ENCODE measurements at places on chromosomes 16 and 17.

GRCh38 chr16:49280105-49280741 lies 1.4 kb downstream of the CBLN1 start:
- no peaks in the 10 kb centered on the region for H3K36me3 ChIP-seq
- no peak for DNase-seq
- H3K27me3 ChIP-seq, result peaks cover 90% of the 10 kb centered on the region

- H3K4me3 ChIP-seq, result no peak overlapping the region
- H3K27ac ChIP-seq, result no peak overlapping the region
- no peaks in the 10 kb centered on the region for H3K36me3 ChIP-seq
- no peaks in the 10 kb centered on the region for H3K4me1 ChIP-seq
- DNase-seq, result no peak
Measured at GRCh38 chr16:49332589-49333258, 40.9 kb upstream of the C16orf78 start.

DNA sequence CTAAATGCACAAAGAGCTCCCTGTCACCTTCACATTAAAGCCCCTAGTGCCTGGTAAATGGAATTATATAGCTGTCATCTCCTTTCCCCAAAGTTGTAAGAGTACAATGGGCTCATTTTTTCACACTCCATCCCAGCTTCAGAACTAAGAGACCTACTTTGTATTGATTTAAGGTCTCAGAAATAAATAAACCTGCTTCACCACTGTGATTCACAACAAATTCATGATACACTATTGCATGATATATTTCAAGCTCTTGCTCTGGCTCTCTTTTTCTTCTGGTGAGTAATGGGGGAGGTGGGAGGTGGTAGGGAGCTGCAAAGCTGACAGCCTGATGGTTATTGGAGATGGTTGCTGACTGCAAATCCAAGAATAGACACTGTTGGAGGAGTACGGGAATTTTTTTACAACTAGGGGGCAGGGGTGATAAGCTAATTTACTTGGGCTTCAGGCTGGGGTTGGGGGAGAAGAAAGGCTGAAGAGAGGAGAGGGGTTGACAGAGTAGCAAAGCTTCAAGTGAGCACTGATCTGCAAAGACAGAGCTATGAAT lies 189.9 kb downstream of the AATF start:
- no peaks in the 10 kb centered on the region for H3K4me1 ChIP-seq
- H3K4me3 ChIP-seq, result no peak overlapping the region
- no peak for DNase-seq
- no peaks in the 10 kb centered on the region for H3K36me3 ChIP-seq
- no peaks in the 10 kb centered on the region for H3K27me3 ChIP-seq
- no peak overlapping the region for H3K27ac ChIP-seq

DNA sequence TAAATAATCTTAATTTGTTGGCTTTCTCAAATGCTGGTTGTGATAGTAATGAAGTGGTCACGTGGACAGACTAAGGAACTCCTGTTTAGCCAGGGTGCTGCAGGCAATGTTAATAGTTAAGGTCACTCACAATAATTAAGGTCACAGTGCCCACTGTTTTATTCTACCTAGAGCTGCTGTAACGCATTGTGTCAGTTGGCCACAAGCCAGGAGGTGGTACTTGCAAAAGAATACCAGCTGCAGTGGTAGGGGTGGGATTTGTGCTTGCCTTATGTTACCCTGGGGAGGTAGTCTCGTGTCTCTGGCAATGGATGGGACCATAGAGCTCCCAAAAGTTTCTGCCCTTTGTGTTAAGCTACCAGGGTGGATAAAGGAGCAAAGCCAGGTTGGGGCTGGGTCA lies 969.1 kb upstream of the CDH8 start:
- H3K27ac ChIP-seq, result no peak overlapping the region
- DNase-seq, result no peak
- no peaks in the 10 kb centered on the region for H3K4me1 ChIP-seq

DNA sequence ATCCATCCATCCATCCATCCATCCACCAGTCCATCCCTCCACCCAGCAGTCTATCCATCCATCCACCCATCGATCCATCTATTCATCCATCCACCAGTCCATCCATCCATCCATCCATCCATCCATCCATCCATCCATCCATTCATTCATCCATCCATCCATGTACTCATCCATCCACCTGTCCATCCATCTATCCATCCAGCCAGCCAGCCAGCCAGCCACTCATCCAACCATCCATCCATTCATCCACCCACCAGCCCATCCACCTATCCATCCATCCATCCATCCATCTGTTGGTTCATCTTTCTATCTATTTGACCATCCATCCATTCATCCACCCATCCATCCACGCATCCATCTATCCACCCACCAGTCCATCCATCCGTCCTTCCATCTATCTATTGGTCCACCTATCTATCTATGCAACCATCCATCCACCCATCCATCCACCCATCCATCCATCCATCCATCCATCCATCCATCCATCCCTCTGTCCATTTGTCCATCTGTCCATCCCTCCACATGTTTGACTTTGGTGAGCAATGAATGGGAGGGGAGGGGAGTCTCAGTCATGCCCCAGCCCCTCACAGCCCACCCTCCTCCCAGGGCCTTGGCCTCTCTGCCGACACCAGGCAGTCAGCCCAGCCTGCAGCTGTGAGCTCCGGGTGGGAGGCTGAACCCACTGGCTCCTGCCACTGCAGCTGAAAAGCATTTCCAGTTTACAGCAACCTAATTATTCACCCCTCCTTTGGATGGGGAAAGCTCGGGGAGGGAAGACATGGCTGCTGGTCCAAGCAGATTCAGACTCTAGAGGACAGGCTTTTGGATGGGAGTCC lies 38.1 kb upstream of the SSTR5 start:
- H3K4me1 ChIP-seq, result no peaks in the 10 kb centered on the region
- no peak overlapping the region for H3K4me3 ChIP-seq

- no peak for DNase-seq
- H3K4me3 ChIP-seq, result no peak overlapping the region
- H3K4me1 ChIP-seq, result no peaks in the 10 kb centered on the region
- no peak overlapping the region for H3K27ac ChIP-seq
Measured at GRCh38 chr16:73921295-73921694, 375.3 kb upstream of the PSMD7 start.

DNA sequence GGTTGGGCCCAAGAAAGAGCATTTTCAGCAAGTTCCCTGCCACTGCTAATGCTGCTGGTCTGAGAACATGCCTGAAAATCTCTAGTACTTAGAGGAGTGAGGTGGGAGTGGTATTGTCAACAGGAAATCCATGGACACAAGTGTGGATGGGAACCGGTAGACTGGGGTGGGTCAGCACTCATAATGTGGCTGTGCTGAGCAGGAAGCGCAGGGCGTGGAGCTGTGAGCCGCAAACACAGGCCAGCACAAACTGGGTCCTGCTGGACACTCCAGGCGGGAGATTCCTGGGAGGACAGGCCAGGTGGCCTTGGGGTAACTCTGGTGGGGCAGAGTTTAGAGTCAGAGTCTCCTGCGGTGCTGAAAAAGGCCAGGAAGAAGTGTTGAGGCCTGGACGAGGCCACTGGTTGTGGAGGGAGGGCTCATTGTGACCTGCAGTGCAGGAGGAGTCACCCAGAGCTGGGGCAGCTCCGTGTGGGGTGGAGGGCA lies 62.6 kb downstream of the BANP start:
- no peak for DNase-seq
- H3K4me3 ChIP-seq, result no peak overlapping the region
- H3K36me3 ChIP-seq, result peaks cover 89% of the 10 kb centered on the region

- no peak overlapping the region for H3K4me3 ChIP-seq
- H3K36me3 ChIP-seq, result peaks cover 69% of the 10 kb centered on the region
- no peak for DNase-seq
- no peak overlapping the region for H3K27ac ChIP-seq
- peaks cover 22% of the 10 kb centered on the region for H3K4me1 ChIP-seq
Measured at GRCh38 chr16:11734653-11735043, 8.0 kb downstream of the TXNDC11 start.

DNA sequence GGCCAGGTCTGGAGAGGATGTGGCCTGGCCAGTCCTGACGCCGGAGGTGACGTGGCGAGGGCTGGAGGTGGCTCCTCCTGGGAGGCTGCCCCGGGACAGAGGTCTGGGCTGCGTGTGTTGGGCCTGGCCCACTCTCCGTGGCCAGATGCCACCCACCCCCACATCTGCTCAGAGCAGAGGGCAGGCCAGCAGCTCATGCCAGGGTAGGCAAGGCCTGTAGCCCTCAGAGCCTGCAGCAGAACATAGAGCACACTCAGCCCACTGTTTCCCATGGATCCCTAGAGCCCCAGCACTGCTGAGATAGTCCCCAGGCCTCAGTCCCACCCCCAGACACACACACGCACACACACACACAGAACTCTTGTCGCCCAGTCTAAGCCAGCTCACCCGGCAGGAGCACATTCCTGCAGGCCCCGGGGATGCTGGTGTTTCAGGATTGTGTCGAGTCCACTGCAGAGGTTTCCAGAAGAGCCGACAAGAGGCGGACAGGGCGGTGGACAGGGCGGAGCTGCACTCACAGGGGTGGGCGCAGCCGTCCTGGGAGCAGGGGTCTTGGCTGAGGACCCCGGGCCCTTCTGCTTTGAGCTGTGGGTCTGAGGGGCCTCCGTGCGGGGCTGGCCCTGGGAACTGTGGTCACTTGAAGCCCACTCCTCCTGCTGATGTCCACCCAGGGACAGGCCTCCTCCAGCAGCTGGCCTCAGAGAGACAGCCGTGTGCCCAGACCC lies 33.4 kb downstream of the SOX8 start:
- H3K27ac ChIP-seq, result no peak overlapping the region
- no peaks in the 10 kb centered on the region for H3K4me1 ChIP-seq
- H3K4me3 ChIP-seq, result no peak overlapping the region
- no peak for DNase-seq
- H3K36me3 ChIP-seq, result no peaks in the 10 kb centered on the region

- no peak overlapping the region for H3K27ac ChIP-seq
- H3K36me3 ChIP-seq, result no peaks in the 10 kb centered on the region
- no peak overlapping the region for H3K4me3 ChIP-seq
- H3K4me1 ChIP-seq, result no peaks in the 10 kb centered on the region
- no peaks in the 10 kb centered on the region for H3K27me3 ChIP-seq
Measured at GRCh38 chr16:64657316-64658011, 464.4 kb downstream of the CDH11 start.

DNA sequence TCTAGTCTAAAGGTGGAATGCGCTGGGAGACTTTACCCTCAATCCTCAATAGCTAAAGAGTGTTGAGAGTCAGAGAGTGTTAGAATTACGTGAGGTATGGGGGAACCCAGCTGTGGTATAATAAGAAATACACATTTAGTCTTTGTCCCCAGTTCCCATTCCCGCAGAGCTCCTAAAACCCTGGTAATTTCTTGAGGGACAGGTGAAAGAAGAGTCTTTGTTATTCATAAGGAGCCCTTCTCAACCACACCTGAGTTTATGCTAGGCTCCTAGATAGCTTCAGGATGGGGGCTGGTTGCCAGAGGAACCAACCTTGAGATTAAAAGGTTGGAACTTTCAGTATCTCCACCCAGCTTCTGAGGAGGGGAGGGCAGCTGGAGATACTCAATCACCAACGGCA lies 5.8 kb downstream of the ZNF18 start:
- H3K4me3 ChIP-seq, result no peak overlapping the region
- H3K4me1 ChIP-seq, result peaks cover under 1% of the 10 kb centered on the region
- no peak overlapping the region for H3K27ac ChIP-seq
- no peaks in the 10 kb centered on the region for H3K27me3 ChIP-seq
- H3K36me3 ChIP-seq, result peaks cover 30% of the 10 kb centered on the region
- DNase-seq, result no peak

- no peak for DNase-seq
- H3K36me3 ChIP-seq, result no peaks in the 10 kb centered on the region
- H3K27me3 ChIP-seq, result no peaks in the 10 kb centered on the region
- no peak overlapping the region for H3K27ac ChIP-seq
Measured at GRCh38 chr17:73365906-73366623, 54.3 kb upstream of the CDC42EP4 start.

DNA sequence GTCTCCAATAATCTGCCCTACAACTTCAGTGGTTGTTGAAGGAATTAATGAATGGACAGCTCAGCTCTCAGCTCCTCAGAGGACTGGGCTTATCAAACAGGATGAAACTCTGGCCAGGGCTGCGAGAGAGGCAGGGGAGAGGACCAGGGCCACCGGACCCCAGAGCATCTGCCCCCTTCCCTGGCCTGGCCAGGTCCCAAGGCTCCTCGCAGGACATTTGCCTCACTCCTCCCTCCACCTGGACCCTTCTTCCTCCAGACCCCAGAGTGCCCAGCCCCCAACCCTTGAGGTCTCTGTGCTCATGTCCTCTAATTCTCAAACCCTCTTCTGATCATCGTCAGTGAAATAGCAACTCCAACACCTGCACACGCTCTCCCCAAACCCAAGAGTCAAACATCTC lies 3.7 kb downstream of the CD300C start:
- peaks cover 36% of the 10 kb centered on the region for H3K4me1 ChIP-seq
- DNase-seq, result no peak
- no peaks in the 10 kb centered on the region for H3K27me3 ChIP-seq
- H3K36me3 ChIP-seq, result peaks cover 57% of the 10 kb centered on the region
- no peak overlapping the region for H3K4me3 ChIP-seq

DNA sequence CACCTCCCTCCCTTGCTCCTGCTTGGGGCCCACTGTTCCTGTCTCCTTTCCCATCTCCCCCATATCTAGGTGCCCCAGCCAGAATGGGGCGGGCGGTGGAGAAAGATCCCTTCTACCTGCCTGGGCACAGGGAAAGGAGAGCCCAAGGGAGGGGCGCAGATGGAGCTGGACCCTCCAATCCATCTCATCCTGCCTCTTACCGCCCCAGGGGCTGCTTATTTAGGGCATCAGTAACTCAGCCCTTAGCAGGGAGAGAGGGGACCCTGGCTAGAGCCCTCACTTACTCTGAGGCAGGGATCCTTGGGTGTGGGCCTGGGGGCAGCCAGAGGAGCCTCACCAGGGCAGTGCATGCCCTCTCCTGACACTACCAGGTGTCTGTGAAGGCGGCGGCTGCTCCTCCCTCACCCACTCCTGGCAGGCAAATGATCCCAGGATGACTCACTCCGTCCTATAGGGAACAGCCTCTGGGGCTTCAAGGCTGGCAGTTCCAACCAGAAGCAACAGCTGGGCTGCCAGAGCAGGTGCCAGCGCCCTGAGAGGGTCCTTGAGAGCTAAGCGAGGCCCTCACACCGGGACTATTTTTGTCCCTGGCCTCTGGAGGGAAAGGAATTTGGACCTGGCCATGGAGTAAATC lies 16.3 kb upstream of the BCAR1 start:
- H3K27ac ChIP-seq, result no peak overlapping the region
- H3K4me1 ChIP-seq, result peaks cover 6% of the 10 kb centered on the region
- H3K4me3 ChIP-seq, result no peak overlapping the region
- H3K27me3 ChIP-seq, result peaks cover 84% of the 10 kb centered on the region

DNA sequence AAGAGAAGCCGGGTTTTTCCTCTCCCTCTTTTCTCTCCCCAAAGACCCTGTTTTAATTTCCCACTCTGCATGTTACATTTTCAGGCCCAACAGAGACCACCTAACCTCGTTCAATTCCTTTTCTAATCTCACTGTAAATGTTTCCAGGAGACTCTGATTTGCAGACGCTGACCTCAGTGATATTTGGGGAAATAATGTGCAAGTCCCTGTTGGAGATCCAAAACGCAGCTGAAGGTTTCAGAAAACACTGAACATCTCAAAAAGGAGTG lies 386.6 kb downstream of the NPIPA8 start:
- no peak overlapping the region for H3K27ac ChIP-seq
- no peaks in the 10 kb centered on the region for H3K4me1 ChIP-seq
- no peak overlapping the region for H3K4me3 ChIP-seq
- DNase-seq, result no peak

GRCh38 chr17:55413825-55414489 lies 7.7 kb downstream of the MMD start:
- no peak overlapping the region for H3K4me3 ChIP-seq
- H3K36me3 ChIP-seq, result peaks cover 53% of the 10 kb centered on the region
- no peak overlapping the region for H3K27ac ChIP-seq
- no peak for DNase-seq
- peaks cover 5% of the 10 kb centered on the region for H3K4me1 ChIP-seq
- H3K27me3 ChIP-seq, result no peaks in the 10 kb centered on the region

- DNase-seq, result no peak
- no peaks in the 10 kb centered on the region for H3K27me3 ChIP-seq
- H3K27ac ChIP-seq, result no peak overlapping the region
- H3K36me3 ChIP-seq, result no peaks in the 10 kb centered on the region
Measured at GRCh38 chr16:85391175-85391707, 221.9 kb upstream of the GSE1 start.

Data from CD14-positive monocyte (primary cell).